Gastrocnemius medialis (tissue), 4 donors: ENCODE measurements at places on chromosomes 7 and 10.

DNA sequence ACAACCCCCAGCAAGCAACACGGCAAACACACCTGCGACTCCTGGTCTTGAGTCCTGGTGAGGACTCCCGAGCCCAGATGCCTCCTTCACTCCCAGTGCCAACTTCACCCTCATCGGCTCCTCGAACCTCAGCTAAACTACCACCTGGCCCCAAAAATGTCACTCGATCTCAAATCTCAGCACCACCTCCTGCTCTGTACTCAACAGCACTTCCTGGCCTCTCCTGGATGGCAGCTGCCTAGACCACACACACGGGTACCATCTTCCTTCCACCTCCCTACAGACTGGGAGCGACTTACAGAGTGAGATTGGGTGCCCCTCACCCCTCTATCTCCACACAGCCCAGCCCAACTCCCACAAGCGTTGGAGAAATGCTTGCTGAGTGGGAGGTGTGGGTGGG, 123.9 kb upstream of the MGMT start:
- DNase-seq: no peak

GRCh38 chr10:63258920-63259678, 126.0 kb downstream of the NRBF2 start:
- no peak for DNase-seq

- no peak for DNase-seq
Observed at GRCh38 chr7:92699966-92700514, 109.8 kb upstream of the FAM133B start.

GRCh38 chr7:139725077-139725476, 52.7 kb downstream of the HIPK2 start:
- no peak for DNase-seq

DNA sequence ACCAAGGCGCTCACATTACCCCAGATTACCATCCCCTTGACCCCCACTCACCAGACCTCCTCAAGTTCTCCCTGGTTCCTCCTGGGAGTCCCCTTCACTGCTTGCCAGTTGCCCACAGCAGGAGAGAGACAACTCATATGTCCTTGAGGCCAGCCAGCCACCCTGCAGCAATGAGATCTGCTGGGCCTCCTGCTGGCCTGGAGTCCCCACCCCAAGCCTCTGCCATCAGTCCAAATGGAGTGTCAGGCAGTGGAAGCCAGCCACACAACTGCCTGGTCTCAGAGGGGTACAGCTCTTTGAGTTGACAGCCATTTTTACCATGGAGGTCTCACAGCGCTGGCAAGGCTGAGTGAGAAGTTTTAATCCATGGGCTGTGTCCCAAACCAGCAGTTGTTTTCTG, 53.0 kb upstream of the EXOC4 start:
- DNase-seq: no peak

- DNase-seq: no peak
Observed at GRCh38 chr10:132165416-132165980, 21.2 kb upstream of the DPYSL4 start.

GRCh38 chr7:121485467-121486243, 89.5 kb upstream of the FAM3C start:
- no peak for DNase-seq

DNA sequence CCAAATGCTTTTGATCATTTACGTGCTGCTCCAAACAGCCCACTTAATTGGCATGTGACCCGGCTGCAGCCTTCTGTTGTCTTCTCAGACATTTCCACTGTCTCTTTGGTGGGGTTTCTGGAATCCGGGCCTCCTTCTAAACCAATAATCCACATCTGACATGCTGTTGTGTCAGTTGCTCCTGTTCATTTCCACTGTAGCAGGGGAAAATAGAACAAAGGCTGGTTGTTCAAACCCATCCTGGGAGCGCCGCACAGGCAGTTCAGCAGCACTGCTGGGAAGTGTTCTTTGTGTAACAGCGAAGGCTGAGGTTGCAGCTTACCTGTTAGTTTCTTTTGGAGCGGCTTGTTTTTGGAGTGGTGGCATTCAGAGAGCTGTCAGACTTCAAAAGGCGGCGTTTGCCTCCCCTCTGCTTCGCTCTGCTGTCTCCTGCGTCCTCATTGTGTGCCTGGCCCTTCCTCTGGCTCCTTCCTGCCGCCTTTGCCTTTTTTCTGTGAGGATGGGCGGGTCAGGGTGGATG, 149.4 kb downstream of the SNX10 start:
- DNase-seq: no peak

DNA sequence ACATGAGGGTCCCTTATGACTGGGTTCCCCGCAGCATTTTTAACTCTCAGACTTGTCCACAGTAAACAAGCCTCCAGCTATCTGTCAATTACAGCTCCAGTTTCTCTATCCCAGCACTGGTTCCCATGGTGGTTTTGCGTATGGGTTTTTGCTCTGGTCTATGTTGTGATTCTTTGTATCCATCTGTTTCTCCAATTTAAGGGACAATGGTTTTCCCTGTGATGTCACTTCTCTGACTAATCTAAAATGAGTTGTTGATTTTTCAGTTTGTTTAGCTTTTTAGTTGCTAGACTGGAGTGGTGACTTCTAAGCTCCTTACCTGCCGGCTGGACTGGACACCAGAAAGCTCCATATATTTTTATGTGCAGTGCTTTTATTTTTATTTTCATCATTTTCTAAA, 303.7 kb downstream of the INHBA start:
- DNase-seq: no peak

- no peak for DNase-seq
Observed at GRCh38 chr7:130458257-130458656, 17.4 kb upstream of the CEP41 start.

DNA sequence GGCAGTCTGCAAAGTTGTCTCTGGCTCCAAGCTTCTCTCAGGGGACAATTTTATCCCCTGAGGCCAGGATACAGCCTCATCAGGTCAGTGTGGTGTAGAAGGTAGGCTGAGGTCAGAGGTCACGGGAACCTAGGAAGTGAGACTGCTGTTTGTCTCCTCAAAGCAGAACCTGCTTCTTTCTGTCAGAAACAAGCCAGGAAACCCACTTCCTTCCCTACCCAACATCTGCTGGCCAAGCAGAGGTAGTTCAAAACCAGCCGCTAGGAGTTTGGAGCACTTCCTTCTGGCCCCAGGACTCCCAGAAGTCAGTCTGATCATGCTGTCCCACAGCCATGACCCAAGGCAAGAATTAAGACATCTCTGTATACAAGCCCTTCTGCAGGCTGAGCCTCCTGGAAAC, 12.2 kb downstream of the CLRN3 start:
- no peak for DNase-seq

DNA sequence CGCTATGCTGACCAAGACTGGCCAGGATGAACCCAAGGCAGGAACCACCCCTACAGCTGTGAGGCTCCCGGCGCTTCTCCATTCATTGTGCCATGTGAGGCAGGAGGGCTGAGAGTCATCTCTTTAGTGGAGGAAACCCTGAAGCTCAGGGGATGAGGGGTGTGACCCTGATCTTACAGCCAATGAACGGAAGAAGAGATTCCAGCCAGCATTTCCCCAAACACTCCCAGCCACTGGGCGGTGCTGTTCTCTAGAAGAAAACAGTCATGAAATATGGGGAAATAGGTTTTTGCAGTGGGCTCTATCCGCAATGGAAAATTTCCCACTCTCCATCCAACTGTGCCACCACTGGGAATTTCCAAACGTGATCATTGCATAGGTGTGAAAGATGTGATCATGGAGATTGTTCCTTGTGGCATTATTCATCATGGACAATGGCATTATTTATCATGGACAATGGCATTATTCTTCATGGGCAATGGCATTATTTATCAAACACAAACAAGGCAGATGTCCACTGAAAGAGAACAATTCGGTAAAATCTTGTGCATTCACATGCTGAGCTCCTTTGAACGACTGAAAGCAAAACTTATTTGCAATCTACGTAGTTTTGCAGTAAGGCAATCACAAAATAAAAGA, 14.0 kb upstream of the SLC18A2 start:
- no peak for DNase-seq

GRCh38 chr7:1587738-1588137, 17.9 kb upstream of the PSMG3 start:
- DNase-seq: no peak

GRCh38 chr10:30538086-30538485, 91.5 kb downstream of the LYZL2 start:
- DNase-seq: no peak

GRCh38 chr7:15433151-15433550, 128.7 kb downstream of the AGMO start:
- no peak for DNase-seq

DNA sequence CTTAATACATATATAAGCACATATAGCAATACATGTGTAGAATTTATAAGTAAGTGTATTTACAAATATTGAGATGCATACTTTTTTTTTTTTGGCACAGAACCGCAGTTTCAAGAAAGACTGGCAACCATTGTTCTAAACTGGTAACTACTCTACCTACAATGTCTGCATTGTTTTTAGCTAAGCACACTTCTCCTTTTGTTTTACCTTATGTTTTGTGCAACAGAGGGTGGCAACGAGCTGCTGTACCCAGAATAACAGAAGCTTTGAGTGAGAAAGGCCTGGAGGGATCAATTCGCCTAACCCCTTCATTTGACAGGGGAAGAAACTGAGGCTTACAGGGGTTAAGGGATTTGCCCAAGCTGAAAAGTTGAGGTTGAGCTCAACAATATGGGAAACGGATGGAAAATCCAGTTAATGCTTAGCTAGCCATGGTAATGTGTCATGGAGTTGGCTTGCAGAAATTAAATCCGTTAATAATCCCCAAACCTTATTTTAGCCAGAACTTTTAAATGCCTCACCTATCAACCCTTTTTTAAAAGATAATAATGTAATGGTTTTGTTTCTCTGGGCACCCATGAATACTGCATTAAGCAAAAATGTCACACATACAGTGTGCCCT, 25.5 kb downstream of the FZD1 start:
- DNase-seq: no peak

DNA sequence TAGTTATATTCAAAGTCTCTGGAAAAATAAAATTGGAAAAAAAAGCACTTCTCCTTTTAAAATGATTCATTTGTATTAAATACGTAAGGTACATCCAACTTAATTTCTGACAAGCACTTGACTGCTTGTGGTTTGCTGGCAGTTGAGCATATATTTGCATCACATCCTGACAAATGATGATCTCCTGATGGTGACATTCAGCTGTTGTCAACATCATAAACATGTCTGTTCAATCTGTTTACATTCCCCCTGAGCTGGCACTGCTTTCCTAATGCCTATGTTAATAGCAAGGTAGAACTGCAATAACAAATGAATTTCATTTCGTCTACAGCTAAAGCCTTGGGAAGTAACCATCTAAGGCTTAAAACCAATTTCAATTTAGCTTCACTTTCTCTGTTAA, 24.4 kb downstream of the TSPAN12 start:
- no peak for DNase-seq

- no peak for DNase-seq
Observed at GRCh38 chr7:117205873-117206272, 117.0 kb downstream of the WNT2 start.

GRCh38 chr7:66421830-66422475, 206.7 kb upstream of the KCTD7 start:
- no peak for DNase-seq

GRCh38 chr10:12351447-12351846, 2.1 kb downstream of the CAMK1D start:
- DNase-seq: no peak

DNA sequence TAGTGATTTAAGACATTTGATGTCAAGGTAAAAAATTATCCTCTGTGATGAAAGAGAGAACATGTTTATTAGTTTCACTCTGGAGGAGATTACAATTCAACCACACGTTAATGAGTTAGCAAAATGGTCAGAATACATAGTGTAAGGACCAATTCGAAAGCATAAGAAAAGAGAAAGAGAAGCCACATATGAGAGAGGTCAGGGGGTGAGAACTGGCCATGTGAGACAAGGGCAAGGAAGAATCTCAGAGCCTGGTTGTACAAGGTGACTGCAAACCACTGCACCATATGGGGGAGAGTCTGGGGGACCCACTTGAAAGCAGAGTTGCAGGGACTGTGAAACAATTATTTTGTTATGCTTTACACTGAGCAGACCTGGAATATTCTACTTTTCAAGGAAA, 27.7 kb upstream of the BET1 start:
- DNase-seq: no peak

- DNase-seq: no peak
Observed at GRCh38 chr7:66950763-66951162, 29.7 kb downstream of the TMEM248 start.

GRCh38 chr7:111224354-111225231, 133.7 kb downstream of the LRRN3 start:
- DNase-seq: no peak

DNA sequence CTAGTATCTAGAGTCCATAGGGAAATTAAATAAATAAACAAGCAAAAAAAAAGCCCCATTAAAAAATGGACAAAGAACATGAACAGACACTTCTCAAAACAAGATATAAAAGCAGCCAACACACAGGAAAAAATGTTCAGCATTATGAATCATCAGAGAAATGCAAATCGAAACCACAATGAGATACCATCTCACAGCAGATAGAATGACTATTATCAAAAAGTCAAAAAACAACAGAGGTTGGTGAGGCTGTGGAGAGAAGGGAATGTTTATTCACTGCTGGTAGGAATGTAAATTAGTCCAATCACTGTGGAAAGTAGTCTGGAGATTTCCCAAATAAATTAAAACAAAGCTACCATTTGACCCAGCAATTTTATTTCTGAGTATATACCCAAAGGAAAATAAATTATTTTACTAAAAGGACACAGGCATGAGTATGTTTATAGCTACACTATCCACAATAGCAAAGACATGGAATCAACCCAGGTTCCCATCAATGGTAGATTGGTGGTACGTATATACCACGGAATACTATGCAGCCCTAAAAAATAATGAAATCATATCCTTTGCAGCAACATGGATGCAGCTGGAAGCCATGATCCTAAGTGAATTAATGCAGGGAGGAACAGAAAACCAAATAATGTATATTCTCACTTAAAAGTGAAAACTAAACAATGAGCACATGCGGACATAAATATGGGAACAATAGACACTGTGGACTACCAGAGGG, 366.5 kb upstream of the SEMA3C start:
- no peak for DNase-seq

DNA sequence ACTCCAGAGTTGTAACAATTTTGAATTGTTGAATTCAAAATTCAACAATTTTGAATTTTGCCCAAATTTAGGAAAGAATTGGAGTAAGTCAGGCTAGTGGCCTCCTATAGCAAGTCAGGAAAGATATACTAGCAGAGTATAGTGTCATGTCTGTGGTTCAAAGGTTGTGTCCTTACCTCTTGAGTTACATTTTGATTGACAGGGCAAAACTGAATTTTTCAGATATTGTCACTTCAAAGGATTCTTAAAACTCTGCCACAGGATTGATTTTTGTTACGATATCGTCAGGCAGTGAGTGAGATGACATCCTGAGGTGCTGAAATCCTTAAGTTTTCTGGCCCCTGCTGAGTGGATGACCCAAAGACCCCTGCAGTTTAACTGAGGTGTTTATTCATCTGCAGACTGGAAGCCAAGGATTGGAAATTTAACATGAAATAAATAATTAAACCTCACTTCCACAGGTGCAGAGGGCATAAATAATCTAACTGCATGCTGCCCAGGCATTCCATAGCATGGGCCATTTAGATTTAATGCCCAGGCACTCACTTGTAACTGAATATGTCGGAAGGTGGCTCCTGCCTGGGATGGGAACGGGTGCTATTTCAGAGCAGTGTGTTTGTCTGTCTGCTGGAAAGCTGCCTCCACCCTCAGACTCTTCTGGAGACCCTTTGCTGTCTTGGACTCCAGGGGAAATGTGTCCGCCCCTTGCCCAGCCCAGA, 50.8 kb downstream of the RBM20 start:
- no peak for DNase-seq
